Activated T-cell treated with anti-CD3 and anti-CD28 coated beads, Interleukin-2, amount 50 U/mL, for 48 hours (primary cell): ENCODE measurements at places on chromosomes 12 and 14.

- no peak for DNase-seq
Measured at GRCh38 chr12:10369557-10370415, 20.1 kb downstream of the KLRK1 start.

GRCh38 chr14:32710731-32711680 is 227.7 kb upstream of the NPAS3 start:
- DNase-seq: no peak

- no peak for DNase-seq
Measured at GRCh38 chr12:131923260-131923659, 5.8 kb upstream of the PUS1 start.

GRCh38 chr12:104823985-104824461 is 134.1 kb downstream of the SLC41A2 start:
- no peak for DNase-seq

GRCh38 chr12:2959505-2960389 is 550 bp downstream of the TEAD4 start:
- peak; percentile 58 for DNase-seq

DNA sequence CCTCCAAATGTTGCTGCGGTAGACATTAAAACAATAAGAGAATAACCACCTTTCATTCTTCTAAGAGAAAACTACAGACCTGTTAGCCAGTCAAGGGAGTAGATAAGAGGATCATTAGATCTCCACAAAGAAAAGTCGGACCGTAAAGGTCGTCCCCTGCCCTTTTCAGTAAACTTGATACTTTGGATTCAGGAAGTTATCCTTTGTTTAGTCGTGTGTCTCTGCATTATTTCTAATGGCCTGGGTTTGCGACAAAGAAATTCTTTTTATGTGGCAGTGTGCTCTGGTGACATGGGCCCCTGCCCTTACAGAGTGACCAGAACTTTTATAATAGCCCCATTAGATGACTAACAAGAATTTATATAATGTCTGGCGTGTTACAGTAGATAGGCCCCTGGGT is 44.6 kb upstream of the EVL start:
- DNase-seq: no peak
